ENCODE measurements at places on chromosomes 2 and 18. TPM values are rescaled to one million over a fixed set of nuclear protein-coding genes. Genes with fewer than 3 reads are reported as not detected.

Gene NGEF
- total RNA-seq: not detected

Gene ROCK2
- total RNA-seq: 19.5 TPM

Gene FSIP2
- total RNA-seq: not detected

Gene GPR45
- not detected for total RNA-seq

GRCh38 chr18:76496194-76496890 lies 1.3 kb upstream of the ZNF516 start:
- no peaks in the 10 kb centered on the region for H3K36me3 ChIP-seq
- H3K4me3 ChIP-seq: no peak overlapping the region
- no peak overlapping the region for H3K27ac ChIP-seq

- no peak overlapping the region for H3K27ac ChIP-seq
- H3K27me3 ChIP-seq: no peaks in the 10 kb centered on the region
- no peak for DNase-seq
Observed at GRCh38 chr18:62928326-62928725, 213.0 kb downstream of the PHLPP1 start.

GRCh38 chr2:151869291-151869690 lies 41.1 kb upstream of the ARL5A start:
- peaks cover 8% of the 10 kb centered on the region for H3K27me3 ChIP-seq
- no peak overlapping the region for H3K4me3 ChIP-seq
- DNase-seq: no peak
- H3K4me1 ChIP-seq: no peaks in the 10 kb centered on the region
- no peaks in the 10 kb centered on the region for H3K36me3 ChIP-seq
- H3K27ac ChIP-seq: no peak overlapping the region

- H3K36me3 ChIP-seq: no peaks in the 10 kb centered on the region
- peak overlapping the region; percentile 74 for H3K27ac ChIP-seq
- H3K4me1 ChIP-seq: peaks cover 17% of the 10 kb centered on the region
- no peaks in the 10 kb centered on the region for H3K27me3 ChIP-seq
- DNase-seq: peak; percentile 35
- peak overlapping the region; percentile 88 for H3K4me3 ChIP-seq
Observed at GRCh38 chr2:55419233-55419678, 400 bp downstream of the CCDC88A start.

- H3K4me3 ChIP-seq: no peak overlapping the region
- H3K36me3 ChIP-seq: no peaks in the 10 kb centered on the region
- no peak overlapping the region for H3K27ac ChIP-seq
- no peaks in the 10 kb centered on the region for H3K4me1 ChIP-seq
- H3K27me3 ChIP-seq: no peaks in the 10 kb centered on the region
Observed at GRCh38 chr2:104468846-104469245, 385.1 kb upstream of the POU3F3 start.

GRCh38 chr2:9078405-9078804 lies 74.9 kb upstream of the MBOAT2 start:
- H3K36me3 ChIP-seq: no peaks in the 10 kb centered on the region
- DNase-seq: no peak
- no peak overlapping the region for H3K4me3 ChIP-seq
- H3K27me3 ChIP-seq: no peaks in the 10 kb centered on the region

GRCh38 chr2:44372246-44372645 lies 10.5 kb downstream of the CAMKMT start:
- no peak overlapping the region for H3K4me3 ChIP-seq
- no peaks in the 10 kb centered on the region for H3K4me1 ChIP-seq
- no peak overlapping the region for H3K27ac ChIP-seq
- H3K27me3 ChIP-seq: no peaks in the 10 kb centered on the region
- no peak for DNase-seq

DNA sequence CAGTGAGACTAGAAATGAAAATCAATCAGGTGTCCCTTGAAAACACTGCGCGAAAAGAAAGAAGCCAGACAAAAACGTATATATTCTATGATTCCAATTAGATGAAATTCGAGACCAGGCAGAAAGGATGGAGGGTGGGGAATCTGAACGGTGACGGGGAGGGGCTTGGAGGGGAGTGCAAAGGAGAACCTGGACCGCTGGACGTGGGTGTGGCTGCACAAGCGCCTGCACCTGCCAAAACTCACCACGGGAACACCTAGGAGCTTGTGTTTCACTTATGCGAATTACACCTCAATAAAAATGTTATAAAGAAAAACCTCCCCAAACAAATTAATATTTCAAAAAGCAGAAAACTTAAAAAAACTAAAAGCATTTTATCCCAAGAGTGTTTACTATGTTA lies 21.9 kb downstream of the THAP4 start:
- no peak for DNase-seq
- H3K4me1 ChIP-seq: peaks cover 19% of the 10 kb centered on the region
- H3K4me3 ChIP-seq: no peak overlapping the region
- no peaks in the 10 kb centered on the region for H3K27me3 ChIP-seq
- H3K27ac ChIP-seq: no peak overlapping the region
- H3K36me3 ChIP-seq: no peaks in the 10 kb centered on the region

DNA sequence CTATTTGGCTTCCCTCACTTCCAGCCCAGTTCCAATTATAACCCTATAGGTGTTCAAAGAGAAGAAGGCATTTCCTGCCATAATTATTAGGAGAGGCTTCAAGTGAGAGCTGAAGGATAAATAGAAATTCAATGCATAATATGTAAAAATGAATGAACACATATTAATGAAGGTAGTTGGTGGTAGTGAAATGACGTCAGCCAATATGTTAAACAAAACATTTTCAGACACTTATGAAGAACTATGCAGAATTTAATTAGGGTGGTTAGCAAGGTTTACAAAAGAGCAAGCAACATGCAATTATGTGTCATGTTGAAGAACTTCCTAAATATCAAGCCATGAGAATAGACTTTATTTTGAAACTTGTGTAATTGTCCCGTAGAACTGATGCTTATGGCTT lies 858.8 kb upstream of the DDX18 start:
- H3K27me3 ChIP-seq: no peaks in the 10 kb centered on the region
- H3K4me3 ChIP-seq: no peak overlapping the region
- no peaks in the 10 kb centered on the region for H3K36me3 ChIP-seq
- H3K4me1 ChIP-seq: no peaks in the 10 kb centered on the region
- no peak overlapping the region for H3K27ac ChIP-seq

- DNase-seq: no peak
- no peaks in the 10 kb centered on the region for H3K4me1 ChIP-seq
- H3K4me3 ChIP-seq: no peak overlapping the region
- no peaks in the 10 kb centered on the region for H3K27me3 ChIP-seq
Observed at GRCh38 chr2:13227578-13227977, 510.8 kb downstream of the TRIB2 start.

DNA sequence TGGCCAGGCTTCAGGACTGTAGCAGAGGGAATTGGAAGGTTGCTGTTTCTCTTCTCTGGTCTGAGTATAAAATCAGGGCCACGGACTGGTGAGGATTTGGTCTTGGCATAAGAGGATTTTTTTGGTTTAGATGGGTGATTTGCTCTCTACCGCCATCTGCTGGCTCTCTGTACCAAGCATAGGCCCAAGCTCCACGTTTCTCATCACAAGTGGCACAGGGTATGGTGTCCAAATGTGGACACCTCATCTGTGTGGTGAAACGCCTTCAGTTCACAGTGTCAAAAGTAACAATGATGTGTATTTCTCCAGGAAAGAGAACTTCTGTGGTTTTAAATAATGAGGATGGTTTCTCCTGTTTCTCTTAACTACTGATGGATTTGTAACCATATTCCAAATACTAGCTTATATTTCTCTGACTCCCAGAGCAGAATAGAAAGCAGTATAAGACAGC lies 115.1 kb downstream of the EML6 start:
- H3K27me3 ChIP-seq: no peaks in the 10 kb centered on the region
- no peak overlapping the region for H3K4me3 ChIP-seq
- H3K27ac ChIP-seq: no peak overlapping the region
- H3K36me3 ChIP-seq: no peaks in the 10 kb centered on the region
- H3K4me1 ChIP-seq: no peaks in the 10 kb centered on the region
- peak; percentile 33 for DNase-seq

GRCh38 chr2:60356346-60356745 lies 197.1 kb downstream of the BCL11A start:
- no peak for DNase-seq
- no peaks in the 10 kb centered on the region for H3K27me3 ChIP-seq
- no peak overlapping the region for H3K4me3 ChIP-seq
- no peaks in the 10 kb centered on the region for H3K36me3 ChIP-seq
- H3K4me1 ChIP-seq: no peaks in the 10 kb centered on the region
- no peak overlapping the region for H3K27ac ChIP-seq

GRCh38 chr18:22303927-22304326 lies 113.8 kb downstream of the CTAGE1 start:
- no peak overlapping the region for H3K4me3 ChIP-seq
- H3K27ac ChIP-seq: no peak overlapping the region
- DNase-seq: no peak
- no peaks in the 10 kb centered on the region for H3K36me3 ChIP-seq
- no peaks in the 10 kb centered on the region for H3K4me1 ChIP-seq
- H3K27me3 ChIP-seq: no peaks in the 10 kb centered on the region

DNA sequence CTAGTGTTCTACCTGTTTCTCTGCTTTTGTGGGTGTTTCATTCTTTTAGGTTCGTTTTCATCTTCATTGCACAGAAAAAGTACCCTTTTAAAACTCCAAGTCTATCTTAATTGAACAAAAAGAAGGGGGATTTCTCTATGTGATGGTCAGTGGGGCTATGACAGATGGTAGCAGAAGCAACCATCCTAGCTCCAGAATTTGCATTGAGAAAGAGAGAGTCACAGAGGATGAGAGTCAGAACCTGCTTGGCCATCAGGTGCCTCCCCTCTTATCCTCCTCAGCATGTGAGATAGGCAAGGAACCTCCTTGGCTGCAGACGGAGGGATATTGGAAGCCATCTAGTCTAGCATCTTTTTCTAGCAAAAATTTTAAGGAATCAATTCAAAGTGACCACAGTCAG lies 398.0 kb upstream of the DCC start:
- H3K4me3 ChIP-seq: no peak overlapping the region
- no peak overlapping the region for H3K27ac ChIP-seq
- DNase-seq: no peak
- no peaks in the 10 kb centered on the region for H3K27me3 ChIP-seq
- H3K36me3 ChIP-seq: no peaks in the 10 kb centered on the region

- H3K27ac ChIP-seq: no peak overlapping the region
Observed at GRCh38 chr2:235595422-235596010, 101.7 kb downstream of the AGAP1 start.

- DNase-seq: no peak
- no peaks in the 10 kb centered on the region for H3K4me1 ChIP-seq
Observed at GRCh38 chr2:155070489-155070888, 372.0 kb downstream of the KCNJ3 start.

- no peak overlapping the region for H3K27ac ChIP-seq
- H3K36me3 ChIP-seq: no peaks in the 10 kb centered on the region
- H3K4me3 ChIP-seq: no peak overlapping the region
- DNase-seq: no peak
- H3K27me3 ChIP-seq: no peaks in the 10 kb centered on the region
- H3K4me1 ChIP-seq: no peaks in the 10 kb centered on the region
Observed at GRCh38 chr18:78228974-78229373, 750.6 kb upstream of the SALL3 start.
